ENCODE measurements at places on chromosomes 5 and 9. TPM values are rescaled to one million over a fixed set of nuclear protein-coding genes. Genes with fewer than 3 reads are reported as not detected.

DNA sequence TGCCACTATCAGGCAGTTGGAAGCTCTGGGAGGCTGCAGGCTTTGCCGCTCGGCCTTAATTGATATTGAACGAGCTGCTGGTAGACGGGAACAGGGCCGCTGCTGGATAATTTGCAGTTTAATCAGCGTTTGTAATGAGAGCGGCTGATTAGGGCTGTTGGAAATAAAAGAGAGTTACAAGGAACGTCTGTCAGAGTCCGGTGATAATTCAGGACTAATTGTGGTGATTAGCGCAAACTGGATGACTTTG lies 68.2 kb upstream of the TBCA start:
- DNase-seq: no peak
- peaks cover 72% of the 10 kb centered on the region for H3K27me3 ChIP-seq
- no peaks in the 10 kb centered on the region for H3K36me3 ChIP-seq

DNA sequence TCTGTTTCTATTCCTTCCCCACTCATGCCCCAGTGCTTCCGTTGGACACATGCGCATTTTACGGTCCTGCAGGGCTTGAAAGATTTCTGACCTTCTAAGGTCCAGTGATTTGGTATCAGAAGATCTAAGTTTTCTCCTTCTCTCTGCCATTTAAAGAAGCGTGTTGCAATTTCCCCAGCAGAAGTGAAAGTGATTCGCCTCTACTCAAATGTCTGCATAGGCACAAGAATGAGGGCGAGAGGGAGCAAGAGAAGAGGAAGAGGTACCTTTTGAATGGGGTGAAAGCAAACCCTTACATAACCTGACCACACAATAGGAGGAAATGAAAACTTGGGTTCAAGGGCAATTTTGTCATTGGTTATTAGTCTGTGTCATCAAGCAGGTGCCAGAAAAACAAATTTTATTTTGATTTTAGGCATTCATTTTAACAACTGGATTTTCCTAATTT lies 31.7 kb upstream of the NR3C1 start:
- no peaks in the 10 kb centered on the region for H3K27me3 ChIP-seq
- H3K36me3 ChIP-seq: no peaks in the 10 kb centered on the region
- peaks cover 51% of the 10 kb centered on the region for H3K4me1 ChIP-seq
- H3K4me3 ChIP-seq: peak overlapping the region; percentile 88

- H3K4me1 ChIP-seq: no peaks in the 10 kb centered on the region
- no peak overlapping the region for H3K4me3 ChIP-seq
- no peak for DNase-seq
- no peak overlapping the region for H3K27ac ChIP-seq
These were observed 57.4 kb upstream of the ZNF354A start for GRCh38 chr5:178787889-178788288.

- no peak overlapping the region for H3K4me3 ChIP-seq
- H3K27me3 ChIP-seq: no peaks in the 10 kb centered on the region
- no peak overlapping the region for H3K27ac ChIP-seq
- H3K4me1 ChIP-seq: no peaks in the 10 kb centered on the region
- H3K36me3 ChIP-seq: no peaks in the 10 kb centered on the region
These were observed 200.5 kb downstream of the ARHGEF28 start for GRCh38 chr5:73826301-73827105.

GRCh38 chr5:31952067-31952466 lies 222.1 kb downstream of the GOLPH3 start:
- no peak for DNase-seq
- no peak overlapping the region for H3K27ac ChIP-seq
- H3K4me1 ChIP-seq: no peaks in the 10 kb centered on the region
- H3K36me3 ChIP-seq: no peaks in the 10 kb centered on the region
- H3K27me3 ChIP-seq: no peaks in the 10 kb centered on the region
- no peak overlapping the region for H3K4me3 ChIP-seq

DNA sequence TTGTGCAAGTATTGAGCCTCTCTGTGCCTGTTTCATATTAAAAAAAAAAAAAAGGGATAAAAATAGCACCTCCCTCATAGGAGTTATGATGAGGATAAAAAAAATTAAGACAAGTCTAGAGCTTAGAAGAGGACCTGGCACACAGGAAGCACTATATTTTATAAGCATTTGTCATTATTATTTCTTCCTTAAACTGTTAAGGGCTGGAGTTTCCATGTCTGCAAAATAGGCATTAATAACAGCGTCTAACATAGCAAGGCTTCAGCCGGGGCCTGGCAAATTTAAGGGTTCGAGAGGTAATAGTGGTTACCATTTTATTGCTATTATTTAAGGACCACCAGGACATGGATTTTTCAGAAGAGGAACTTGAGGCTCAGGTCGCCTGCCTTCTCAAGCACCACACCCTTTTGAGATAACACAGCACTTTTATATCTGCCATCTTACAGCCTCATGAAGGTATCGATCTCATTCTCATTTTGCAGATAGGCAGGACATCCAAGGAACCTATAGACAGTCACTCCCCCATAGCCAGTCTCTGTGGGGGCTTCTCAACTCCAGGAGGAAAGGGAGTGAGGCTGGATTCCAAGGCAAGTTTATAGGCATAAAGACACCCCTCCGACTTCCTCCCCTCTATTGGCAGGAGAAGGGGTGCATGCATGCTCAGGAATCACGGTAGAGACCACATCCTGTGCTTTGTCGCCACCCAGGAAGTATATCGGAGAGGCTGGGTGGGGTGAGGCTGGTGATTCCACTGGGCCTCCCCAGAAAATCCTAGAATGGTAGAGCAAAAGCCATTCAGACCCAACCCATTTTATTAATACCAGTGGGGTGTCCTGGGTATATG lies 2.4 kb downstream of the ANXA6 start:
- peaks cover 34% of the 10 kb centered on the region for H3K36me3 ChIP-seq
- peak overlapping the region; percentile 98 for H3K4me3 ChIP-seq

Gene CSNK1A1
- total RNA-seq: 175 TPM

Gene RFESD
- 4.2 TPM for total RNA-seq

Gene POLE3
- total RNA-seq: 84.4 TPM

DNA sequence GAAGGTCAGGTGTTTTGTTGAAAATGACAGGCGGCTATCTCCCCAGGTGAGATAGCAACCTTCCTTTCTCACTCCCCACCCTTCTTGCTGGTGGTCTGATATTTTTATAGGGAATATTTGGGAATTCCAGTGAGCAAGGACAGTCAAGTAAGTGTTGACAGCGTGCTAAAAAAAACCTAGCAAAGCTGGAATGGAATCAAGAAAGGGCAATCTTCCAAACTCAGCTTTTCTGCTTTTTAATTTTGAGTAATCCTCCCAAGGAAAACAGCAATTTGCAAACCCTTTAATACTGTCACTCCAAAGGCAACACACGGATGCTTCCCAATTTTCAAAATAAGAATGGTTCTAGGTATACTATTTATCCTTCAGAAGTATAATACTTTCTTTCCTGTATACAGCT lies 143.7 kb upstream of the PCA3 start:
- no peak for DNase-seq
- peaks cover 32% of the 10 kb centered on the region for H3K27me3 ChIP-seq
- H3K27ac ChIP-seq: no peak overlapping the region
- H3K36me3 ChIP-seq: no peaks in the 10 kb centered on the region
- H3K4me1 ChIP-seq: peaks cover 7% of the 10 kb centered on the region

- no peaks in the 10 kb centered on the region for H3K36me3 ChIP-seq
- no peak within 1 kb of the TSS for H3K4me3 ChIP-seq
- DNase-seq: peak; percentile 63
- H3K4me1 ChIP-seq: peaks cover 2% of the 10 kb centered on the region
- H3K27me3 ChIP-seq: peaks cover 65% of the 10 kb centered on the region
These were observed at the start of gene ANGPTL2 for GRCh38 chr9:127122176-127123063. TSS of gene ANGPTL2 (minus strand) at chr9:127122635. CDS start at chr9:127108731, 13,904 bp downstream.

- H3K27me3 ChIP-seq: peaks cover 1% of the 10 kb centered on the region
- no peak overlapping the region for H3K4me3 ChIP-seq
- no peaks in the 10 kb centered on the region for H3K36me3 ChIP-seq
- no peaks in the 10 kb centered on the region for H3K4me1 ChIP-seq
- H3K27ac ChIP-seq: no peak overlapping the region
These were observed 163.0 kb upstream of the PUM3 start for GRCh38 chr9:3006851-3007250.

DNA sequence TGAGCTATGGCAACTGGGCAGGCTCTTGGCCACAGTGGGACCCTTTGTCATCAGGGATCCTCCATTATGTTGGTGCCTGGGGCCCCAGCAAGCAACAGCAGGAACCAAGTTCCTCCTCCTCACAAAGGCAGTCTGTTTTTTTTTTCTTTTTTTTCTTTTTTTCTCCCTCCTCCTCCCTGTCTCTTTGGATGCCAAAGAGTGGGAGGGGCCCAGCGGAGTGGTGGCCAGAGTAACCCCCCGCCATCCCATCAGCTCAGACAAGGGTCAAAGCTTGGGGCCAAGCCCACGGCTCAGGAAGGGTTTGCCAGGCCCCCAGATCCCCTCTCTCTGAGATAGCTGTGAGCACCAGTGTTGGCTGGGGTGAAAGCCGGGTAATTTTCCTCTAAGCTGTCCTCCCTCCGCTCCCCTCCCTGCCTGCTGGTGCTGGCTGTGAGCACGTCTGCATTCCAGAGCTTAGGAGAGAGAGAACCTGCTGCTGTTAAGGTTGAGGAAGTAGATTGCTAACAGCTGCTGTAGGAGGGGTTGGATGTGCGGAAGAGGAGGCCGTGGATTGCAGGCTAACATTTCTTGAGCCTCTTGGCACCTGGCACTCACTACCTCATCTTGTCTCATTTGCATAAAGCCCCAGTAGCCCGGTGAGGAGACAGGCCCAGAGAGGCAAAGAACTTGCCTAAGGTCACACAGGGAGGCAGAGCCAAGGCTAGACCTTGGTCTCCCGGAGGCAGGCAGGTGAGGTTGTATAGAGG lies 21.2 kb downstream of the GSN start:
- H3K4me1 ChIP-seq: peaks cover 26% of the 10 kb centered on the region
- no peak for DNase-seq

Gene SPINK4
- total RNA-seq: not detected

- no peak for DNase-seq
- no peak overlapping the region for H3K4me3 ChIP-seq
- peaks cover 9% of the 10 kb centered on the region for H3K27me3 ChIP-seq
- H3K36me3 ChIP-seq: no peaks in the 10 kb centered on the region
- H3K4me1 ChIP-seq: peaks cover 7% of the 10 kb centered on the region
These were observed 57.7 kb upstream of the RPS23 start for GRCh38 chr5:82335806-82336205.

- no peaks in the 10 kb centered on the region for H3K36me3 ChIP-seq
- no peak for DNase-seq
- H3K27me3 ChIP-seq: peaks cover 18% of the 10 kb centered on the region
- no peak overlapping the region for H3K27ac ChIP-seq
- H3K4me3 ChIP-seq: no peak overlapping the region
- no peaks in the 10 kb centered on the region for H3K4me1 ChIP-seq
These were observed 159.1 kb downstream of the ROR2 start for GRCh38 chr9:91790917-91791316.

Gene CBY3
- total RNA-seq: 0.63 TPM

DNA sequence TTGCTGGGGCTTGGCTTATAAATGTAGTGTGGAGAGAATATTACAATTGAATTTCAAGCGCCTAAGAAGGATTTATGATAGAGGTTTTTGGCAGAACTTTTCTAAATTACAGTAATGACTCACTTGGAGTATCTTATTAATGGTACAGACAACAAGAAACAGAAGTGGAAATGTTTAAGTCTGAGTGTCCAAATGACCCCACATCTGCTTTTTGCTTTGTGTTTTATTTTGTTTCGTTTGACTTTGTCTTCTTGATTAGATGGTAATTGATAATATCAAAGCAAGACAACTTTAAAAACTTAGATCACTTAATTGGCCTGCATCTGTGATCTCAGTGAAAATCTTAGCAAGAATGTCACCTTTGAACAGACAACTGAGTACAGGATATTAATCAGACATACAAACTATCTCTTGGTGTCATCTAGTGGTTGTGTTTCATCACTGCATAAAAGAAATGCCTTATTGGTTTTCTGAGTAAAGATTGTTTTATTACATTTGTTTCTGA lies 577.4 kb downstream of the ISL1 start:
- H3K4me3 ChIP-seq: no peak overlapping the region
- no peaks in the 10 kb centered on the region for H3K4me1 ChIP-seq
- H3K27me3 ChIP-seq: no peaks in the 10 kb centered on the region
- DNase-seq: no peak

Gene PCDHB2
- total RNA-seq: not detected

Gene INSL6
- total RNA-seq: not detected

DNA sequence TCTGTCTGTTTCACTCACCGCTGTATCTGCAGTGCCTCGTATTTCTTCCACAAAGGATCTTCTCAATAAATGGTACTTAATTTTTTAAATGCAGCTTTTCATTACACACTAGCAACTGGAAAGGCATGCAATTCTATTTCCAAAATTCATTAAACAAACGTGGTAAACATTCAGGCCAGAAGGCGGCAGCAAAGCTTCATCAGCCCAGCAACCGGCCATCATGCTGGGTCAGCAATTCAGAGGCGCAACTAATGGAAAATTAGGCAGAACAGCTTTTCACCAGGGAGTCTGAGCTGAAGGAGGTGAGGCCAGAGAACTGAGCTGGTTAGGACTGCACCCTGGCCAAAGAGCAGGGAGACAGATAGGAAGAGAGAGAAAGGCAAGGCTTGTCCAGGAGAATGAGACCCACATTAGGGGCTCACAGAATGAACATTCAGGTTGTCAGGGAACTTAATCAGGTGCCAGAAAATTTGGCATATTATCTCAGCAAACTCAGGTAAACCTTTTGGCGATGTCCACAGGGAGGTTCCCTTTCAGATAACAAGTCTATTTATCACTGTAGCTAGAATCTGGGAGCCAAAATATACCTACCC lies 17.7 kb upstream of the RNF180 start:
- H3K4me3 ChIP-seq: no peak overlapping the region
- no peaks in the 10 kb centered on the region for H3K36me3 ChIP-seq
- H3K4me1 ChIP-seq: no peaks in the 10 kb centered on the region
- no peaks in the 10 kb centered on the region for H3K27me3 ChIP-seq
- H3K27ac ChIP-seq: no peak overlapping the region
- no peak for DNase-seq

Gene ORM1
- total RNA-seq: not detected

- DNase-seq: no peak
- H3K4me3 ChIP-seq: no peak overlapping the region
- H3K4me1 ChIP-seq: peaks cover 11% of the 10 kb centered on the region
- H3K27ac ChIP-seq: no peak overlapping the region
These were observed 38.9 kb downstream of the SNX30 start for GRCh38 chr9:112789473-112789872.

DNA sequence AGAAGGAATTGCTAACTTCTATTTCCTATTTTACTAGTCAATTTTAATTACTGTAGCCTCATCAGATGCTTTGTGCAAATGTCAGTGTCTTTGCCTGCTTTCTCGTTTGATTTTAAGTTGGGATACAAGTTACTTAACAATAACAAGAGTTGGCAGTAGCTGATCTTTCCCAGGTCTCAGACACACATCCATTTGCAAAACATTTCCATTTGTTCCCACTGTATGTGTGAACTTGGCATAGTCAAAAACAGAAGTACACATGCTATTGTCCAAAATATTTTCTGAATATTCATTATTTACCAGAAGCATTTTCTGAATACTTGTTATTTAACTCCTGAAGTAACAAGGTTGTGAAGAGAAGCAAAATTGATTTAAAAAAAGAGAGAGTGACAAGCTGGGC lies 35.0 kb upstream of the NAA35 start:
- DNase-seq: no peak
- H3K36me3 ChIP-seq: no peaks in the 10 kb centered on the region
- no peaks in the 10 kb centered on the region for H3K4me1 ChIP-seq
- peaks cover 6% of the 10 kb centered on the region for H3K27me3 ChIP-seq

Gene PTGES2
- total RNA-seq: 84.6 TPM

All from activated CD4-positive, alpha-beta T cell treated with anti-CD3 and anti-CD28 coated beads, Interleukin-2, amount 10 ng/mL, durations not matched to agents 24 days and 14 days (primary cell).